ENCODE measurements at places on chromosomes 7 and 10.

DNA sequence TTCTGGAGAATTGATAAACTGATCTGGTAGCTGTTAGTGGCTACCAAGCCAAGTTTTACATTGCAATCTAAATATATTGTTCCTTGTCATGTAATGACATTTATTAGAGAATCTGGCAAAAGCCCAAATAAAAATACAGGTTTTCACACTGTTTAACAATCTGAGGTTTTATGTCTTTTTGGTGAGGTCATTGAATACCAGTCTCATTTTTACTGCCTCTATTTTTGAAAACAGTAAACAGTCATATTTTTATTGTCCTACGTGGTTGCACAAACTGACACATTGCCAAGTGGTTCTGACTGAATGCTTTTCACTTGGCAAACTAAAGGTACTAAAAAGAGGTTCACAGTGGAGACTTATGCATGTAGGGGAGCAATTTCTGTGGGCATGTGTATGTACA, 157.5 kb downstream of the PRKG1 start:
- no peak for DNase-seq

GRCh38 chr7:138328215-138328614, 131.8 kb upstream of the TRIM24 start:
- no peak for DNase-seq

GRCh38 chr10:62121187-62121530, 147.5 kb downstream of the RTKN2 start:
- no peak for DNase-seq

DNA sequence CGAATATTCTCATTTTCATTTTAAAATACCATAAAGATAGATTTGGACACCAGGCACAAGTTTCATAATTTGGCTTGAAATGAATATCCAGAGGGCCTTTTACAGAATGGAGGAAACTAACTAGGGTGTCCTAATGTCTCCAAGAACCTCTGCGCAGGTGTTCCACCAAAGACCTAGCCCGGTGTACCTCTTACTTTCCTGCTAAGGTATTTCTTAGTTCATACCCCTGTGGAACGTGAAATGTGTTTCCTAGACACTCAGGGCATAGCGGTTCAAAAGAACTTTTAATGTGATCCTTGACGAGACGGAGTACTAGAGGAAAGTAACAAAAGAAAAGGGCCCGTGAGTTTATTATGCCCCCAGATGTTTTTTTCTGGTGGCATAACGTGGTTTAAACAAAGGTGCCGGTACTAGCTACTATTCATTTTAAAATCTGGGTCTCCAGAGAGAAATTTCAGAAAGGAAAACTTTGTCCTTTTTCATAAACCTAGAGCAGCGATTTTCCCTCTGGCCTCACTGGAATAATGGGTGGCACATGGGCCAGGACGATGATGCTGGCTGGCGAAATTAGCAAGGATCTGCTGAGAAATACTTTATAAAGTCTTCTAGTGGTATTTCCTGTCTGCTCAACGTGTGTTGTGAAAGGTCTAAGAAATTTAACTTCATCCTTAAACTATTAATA, 1.4 kb downstream of the APBB1IP start:
- no peak for DNase-seq

GRCh38 chr7:66237906-66238772, 33.0 kb downstream of the TPST1 start:
- no peak for DNase-seq

- no peak for DNase-seq
These were observed 3.2 kb downstream of the CSGALNACT2 start for GRCh38 chr10:43141421-43141820.

- no peak for DNase-seq
These were observed 105.0 kb upstream of the HDAC9 start for GRCh38 chr7:18390535-18390907.

- peak; percentile 11 for DNase-seq
These were observed 48.3 kb downstream of the BAIAP2L1 start for GRCh38 chr7:98352621-98353020.

DNA sequence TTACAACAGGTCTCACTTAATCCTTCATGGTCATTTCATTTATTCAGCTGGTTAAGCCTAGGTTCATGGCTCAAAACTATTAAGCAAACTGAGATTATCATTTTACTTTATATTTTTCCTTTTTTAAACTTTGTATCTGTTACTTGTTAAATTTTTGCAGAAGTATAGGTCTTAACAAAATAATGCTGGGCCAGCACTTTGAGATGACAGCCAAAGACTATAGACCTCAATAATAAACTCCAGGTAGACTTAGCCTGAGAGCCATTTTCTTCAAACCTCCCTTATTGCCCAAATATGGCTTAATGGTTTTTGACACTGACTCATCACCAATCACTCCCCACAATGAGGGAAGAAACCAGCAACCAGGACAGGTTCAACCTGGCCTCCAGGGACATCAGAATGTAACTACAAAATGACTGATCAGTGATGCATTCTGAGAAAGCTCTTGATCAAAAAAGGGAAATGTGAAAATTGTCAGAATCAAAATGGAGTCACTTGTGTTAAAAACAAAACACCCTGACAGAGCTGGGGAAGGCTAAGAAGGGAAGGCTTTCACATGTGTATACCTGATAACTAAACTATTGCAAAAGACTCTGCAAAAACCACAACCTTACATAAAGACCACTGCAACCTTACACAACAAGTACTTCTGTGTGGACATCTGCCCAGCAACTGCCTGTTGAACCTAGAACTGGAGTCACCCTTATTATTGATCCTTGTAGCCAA, 2.1 kb upstream of the CCDC126 start:
- DNase-seq = no peak

- DNase-seq = no peak
These were observed 296.6 kb downstream of the HGF start for GRCh38 chr7:81473236-81473635.

DNA sequence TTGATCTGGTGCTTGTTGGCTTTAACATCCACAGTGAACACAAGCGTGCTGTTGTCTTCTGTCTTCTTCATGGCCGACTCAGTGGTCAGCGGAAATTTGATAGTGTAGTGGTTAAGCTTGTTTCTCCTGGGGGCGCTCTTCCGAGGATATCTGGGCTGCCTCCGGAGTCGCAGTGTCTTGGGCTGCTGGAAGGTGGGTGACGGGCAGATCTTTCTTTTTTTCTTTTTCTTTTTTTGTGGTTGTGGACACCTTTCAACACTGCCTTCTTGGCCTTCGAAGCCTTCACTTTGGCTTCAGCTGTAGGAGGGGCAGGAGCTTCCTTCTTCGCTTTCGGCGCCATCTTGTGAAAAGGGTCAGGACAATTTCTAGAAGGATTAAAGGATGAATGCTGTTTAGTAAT, 23.8 kb upstream of the RPA3 start:
- no peak for DNase-seq

DNA sequence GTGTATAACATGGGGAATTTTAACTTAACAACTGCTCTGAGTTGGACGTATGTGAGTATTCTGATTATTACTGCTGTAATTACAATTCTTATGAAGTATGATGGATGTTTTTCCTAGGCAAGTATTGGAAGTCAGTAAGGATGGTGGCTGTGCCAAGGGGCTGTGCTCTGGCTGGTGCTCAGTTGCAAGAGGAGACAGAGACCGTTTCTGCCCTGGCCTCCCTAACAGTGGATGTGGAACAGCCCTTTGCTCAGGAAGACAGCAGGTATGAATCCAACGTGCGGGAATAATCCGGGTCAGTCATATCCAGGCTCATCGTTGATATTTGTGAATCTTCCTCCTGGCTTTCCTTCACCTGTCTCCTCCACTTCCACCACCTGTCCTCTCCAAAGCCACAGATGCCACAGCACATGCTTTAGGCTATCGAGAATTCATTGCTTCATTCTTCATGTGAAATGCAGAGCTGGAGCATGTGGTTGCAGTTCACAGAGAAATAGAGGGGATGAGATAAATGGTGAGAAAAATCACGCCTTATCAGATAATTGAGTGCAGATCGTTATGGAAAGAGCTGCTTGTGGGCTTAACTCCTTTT, 141.7 kb downstream of the TWIST1 start:
- DNase-seq = no peak

GRCh38 chr7:135201350-135201749, 10.0 kb downstream of the WDR91 start:
- DNase-seq = no peak

DNA sequence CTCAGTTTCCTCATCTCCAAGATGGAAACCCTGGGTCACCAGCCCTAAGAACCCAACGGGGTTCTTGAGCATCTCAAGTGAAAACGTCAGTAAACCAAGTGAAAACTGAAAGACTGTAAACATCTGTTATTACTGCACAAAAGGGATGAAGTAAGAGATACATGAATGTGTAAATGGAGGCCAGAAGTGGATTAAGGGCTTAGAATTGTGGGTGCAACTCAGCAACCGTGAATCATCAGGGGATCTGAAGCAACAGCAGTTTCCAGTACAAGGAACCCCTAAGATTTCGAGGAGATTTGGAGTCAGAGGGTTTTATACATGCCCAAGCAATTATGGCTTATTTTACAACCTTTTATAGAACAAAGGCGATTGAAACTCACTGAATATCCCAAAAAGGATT, 95.7 kb upstream of the SVIL start:
- DNase-seq = no peak

- DNase-seq = no peak
These were observed 23.9 kb downstream of the UPF2 start for GRCh38 chr10:12018438-12019282.

GRCh38 chr7:22932896-22933295, 81.0 kb downstream of the HYCC1 start:
- DNase-seq = no peak

GRCh38 chr7:30983914-30984247, 20.1 kb downstream of the GHRHR start:
- DNase-seq = no peak

DNA sequence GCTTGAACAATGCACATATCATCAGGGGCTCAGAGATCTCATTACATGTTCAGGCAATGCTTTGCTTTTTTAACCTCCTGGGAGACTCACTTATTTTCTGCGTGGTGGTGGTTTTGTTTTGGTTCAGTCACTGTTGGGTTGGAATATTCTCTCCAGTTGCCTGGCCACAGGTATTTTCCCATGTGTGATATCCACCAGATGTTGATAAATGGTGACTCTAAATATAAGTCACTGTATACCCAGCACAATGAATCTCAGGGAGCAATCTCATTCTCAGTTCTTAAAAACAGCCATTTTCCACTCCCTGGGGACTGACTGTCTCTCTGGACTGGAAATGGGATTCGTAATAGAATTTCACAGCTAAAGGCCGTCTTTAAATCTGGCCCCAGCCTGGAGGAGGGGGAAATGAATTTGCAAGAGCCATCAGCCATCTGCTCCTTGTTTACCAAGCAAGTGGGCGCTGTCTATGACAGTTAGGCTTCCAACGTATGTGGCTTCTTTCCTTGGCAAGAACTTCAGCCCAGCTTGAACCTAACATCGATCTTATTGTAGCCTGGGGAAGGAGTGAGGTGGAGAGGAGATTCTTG, 1106.2 kb downstream of the NRG3 start:
- DNase-seq = no peak

DNA sequence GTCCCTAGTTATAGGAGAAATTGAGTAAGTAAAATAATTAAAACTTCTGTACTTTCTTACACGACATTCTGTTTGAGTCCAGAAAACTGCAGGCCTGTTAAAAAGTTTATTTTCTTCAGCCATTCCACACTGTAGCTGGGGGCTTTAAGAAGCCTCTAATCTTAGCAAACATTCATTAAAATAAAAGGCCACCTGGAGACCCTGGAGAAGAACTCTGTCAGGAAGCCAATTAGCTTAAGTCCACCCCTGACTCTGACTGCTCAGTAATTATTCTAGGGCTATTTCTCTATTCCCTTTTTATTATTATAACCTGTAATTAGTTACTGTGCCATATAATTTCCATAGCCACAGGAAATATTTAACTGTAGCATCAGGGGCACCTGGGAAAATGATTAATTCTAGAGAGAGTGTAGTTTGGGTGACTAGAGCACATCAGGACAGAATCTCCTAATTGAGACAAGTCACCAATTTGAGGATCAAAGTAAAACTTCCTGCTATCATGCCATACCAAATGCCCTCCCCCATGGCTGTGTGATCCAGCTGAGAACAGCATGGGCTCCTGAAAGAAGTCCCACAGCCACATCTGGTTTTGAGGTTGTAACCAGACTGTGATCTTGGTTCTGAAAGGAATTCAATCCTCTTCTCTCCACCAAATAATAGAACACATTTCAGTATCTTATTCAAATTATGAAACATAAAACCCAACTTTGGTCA, 1302.3 kb downstream of the XPNPEP1 start:
- no peak for DNase-seq

DNA sequence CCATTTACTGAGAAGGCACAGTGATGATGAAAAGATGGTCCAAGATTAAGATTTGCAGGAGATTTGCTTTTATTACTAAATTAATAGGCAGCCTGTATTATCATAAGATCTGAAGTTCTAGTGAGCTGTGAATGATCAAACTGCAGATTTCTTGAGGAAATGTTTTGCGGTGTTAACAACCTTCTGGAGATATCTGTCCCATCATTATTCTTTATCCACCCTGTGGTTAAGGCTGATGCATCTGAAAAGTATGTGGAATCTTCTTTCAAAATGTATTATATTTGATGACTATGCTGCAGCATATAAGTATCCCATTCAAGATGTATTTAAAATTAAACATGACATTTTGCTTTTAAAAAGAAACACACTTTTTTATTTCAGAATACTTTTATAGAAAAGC, 150.3 kb downstream of the POLR1F start:
- no peak for DNase-seq
